ENCODE measurements at places on chromosomes 2 and 18. TPM values are rescaled to one million over a fixed set of nuclear protein-coding genes. Genes with fewer than 3 reads are reported as not detected.

ACTG2 gene
- not detected for total RNA-seq

DNA sequence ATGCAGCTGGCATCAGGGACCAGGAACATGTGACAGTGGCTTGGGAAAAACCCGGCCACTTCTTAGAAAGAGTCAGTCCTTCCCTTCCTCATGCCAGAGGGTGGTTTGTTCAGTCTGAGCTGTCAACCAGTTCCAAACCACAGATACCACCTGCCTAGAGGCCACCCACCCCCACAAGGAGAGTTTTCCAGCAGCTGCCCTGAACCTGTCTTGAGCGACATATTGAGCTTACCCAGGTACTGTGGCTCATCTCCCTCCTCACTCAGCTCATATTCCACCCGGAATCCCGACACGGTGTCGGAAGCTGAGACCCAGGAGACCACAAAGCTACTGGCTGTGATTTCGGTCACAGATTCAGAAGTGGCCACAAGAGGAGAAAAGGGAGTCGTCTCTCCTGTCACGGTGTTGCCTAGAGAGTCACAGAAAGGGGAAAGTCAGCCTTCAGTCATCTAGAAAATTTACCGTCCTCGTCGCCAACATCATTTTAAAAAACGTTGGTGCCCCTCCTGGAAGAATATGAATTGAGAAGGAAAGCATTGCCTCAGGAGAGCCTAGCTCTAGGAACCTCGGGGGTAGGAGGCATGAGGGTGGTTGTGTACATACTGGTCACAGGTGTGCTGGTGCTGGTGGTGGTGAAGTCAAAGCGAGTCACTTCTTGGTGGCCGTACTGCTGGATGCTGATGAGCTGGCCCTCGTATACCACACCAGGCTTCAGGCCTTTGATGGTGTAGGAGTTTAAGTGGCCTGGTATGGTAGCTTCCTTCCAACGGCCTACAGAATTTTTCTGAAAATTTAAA, 26.3 kb downstream of the FN1 start:
- no peak overlapping the region for H3K4me3 ChIP-seq
- no peaks in the 10 kb centered on the region for H3K36me3 ChIP-seq
- no peaks in the 10 kb centered on the region for H3K4me1 ChIP-seq
- DNase-seq: no peak
- no peak overlapping the region for H3K27ac ChIP-seq

- no peaks in the 10 kb centered on the region for H3K27me3 ChIP-seq
- H3K27ac ChIP-seq: no peak overlapping the region
- H3K36me3 ChIP-seq: peaks cover 12% of the 10 kb centered on the region
- H3K4me1 ChIP-seq: no peaks in the 10 kb centered on the region
- H3K4me3 ChIP-seq: no peak overlapping the region
Observed at GRCh38 chr2:178764097-178764496, 43.1 kb downstream of the TTN start.

- H3K4me3 ChIP-seq: no peak overlapping the region
- H3K36me3 ChIP-seq: no peaks in the 10 kb centered on the region
- no peak for DNase-seq
Observed at GRCh38 chr18:61973273-61974115, 80.7 kb upstream of the RNF152 start.

GRCh38 chr2:25251071-25251421, 82.7 kb upstream of the POMC start:
- peaks cover 13% of the 10 kb centered on the region for H3K4me1 ChIP-seq
- H3K36me3 ChIP-seq: peaks cover 37% of the 10 kb centered on the region
- peak overlapping the region; percentile 69 for H3K4me3 ChIP-seq
- DNase-seq: no peak

- H3K27me3 ChIP-seq: no peaks in the 10 kb centered on the region
- peak overlapping the region; percentile 59 for H3K27ac ChIP-seq
- H3K36me3 ChIP-seq: no peaks in the 10 kb centered on the region
- H3K4me1 ChIP-seq: no peaks in the 10 kb centered on the region
- DNase-seq: no peak
Observed at GRCh38 chr2:27920148-27920885, 29.8 kb downstream of the BABAM2 start.

DNA sequence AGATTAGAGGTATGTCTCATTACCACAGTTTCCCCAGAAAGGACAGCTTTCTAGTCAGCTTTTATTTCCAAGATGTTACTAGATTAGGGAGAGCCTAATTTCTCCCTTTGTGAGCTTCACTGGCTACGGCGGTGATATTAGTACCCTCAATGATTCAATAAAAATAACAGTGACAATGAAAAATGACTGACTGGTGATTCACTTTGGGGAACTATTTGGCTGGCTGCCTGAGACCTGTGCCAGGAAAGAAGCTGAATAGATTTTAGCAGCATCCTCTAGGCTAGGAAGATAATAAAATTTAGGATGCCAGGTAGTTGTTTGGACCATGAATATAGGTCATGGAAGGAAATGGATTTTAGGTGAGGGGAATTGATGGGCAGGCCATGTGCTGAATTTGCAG, 178.7 kb downstream of the FMNL2 start:
- no peaks in the 10 kb centered on the region for H3K36me3 ChIP-seq
- H3K27ac ChIP-seq: no peak overlapping the region
- H3K4me3 ChIP-seq: no peak overlapping the region
- DNase-seq: no peak
- no peaks in the 10 kb centered on the region for H3K4me1 ChIP-seq
- no peaks in the 10 kb centered on the region for H3K27me3 ChIP-seq

DNA sequence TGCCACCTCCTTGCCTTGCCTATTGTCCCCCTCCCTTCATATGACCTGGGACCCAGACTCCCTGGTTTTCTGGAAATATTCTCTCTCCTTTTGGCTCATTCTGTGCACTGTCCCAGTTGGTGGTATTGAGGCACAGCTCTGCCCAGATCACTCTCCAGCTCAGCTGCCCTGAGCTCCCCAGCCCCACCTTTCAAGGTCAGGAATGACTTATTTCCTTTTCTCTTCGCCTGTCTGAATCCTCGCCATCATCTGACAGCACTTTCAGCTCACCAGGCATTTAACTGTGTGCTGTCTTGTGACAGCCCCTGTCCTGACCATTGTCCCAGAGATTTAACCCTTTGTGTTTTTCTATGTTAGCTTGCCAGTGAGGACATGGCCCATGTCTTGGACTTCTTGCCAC, 133.0 kb downstream of the MSH2 start:
- no peaks in the 10 kb centered on the region for H3K4me1 ChIP-seq
- H3K27me3 ChIP-seq: peaks cover 16% of the 10 kb centered on the region
- no peak overlapping the region for H3K27ac ChIP-seq
- no peak overlapping the region for H3K4me3 ChIP-seq

DNA sequence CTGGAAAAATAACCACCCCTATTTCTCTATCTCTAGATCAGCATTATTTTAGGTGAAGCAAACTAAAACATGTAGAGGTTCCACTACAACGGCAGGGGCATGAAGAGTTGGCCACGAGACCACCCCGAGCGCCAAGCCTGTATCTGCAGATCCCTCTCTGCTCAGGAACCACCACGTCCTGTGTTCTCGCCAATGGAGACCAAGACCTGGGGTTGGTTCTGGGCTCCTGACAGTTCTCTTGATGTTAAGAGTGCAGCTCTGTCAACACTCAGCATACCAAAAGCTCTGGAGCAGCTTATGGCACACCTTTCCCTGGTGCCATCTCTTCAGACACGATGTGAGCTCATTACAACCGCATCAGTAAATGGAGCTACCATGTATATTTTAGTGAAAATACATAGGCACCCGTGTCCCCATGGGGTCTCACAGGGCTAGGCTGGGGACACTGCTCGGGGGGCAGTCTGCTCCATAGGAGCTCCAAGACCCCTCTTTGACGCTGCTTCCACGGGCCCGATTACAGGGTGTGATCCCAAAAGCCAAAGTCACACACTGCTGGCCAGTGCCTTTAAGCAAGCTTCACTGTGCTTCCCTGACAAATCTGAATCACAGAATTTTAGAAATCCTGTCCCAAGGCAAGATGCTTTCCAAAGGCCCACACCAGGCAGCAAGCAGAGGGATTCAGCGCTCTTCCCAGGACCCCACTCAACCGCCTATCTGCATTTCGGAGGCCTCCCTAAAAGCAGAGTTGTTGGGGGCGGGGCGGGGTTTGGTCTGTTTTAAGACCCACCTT, 72.2 kb downstream of the EMILIN2 start:
- H3K27me3 ChIP-seq: no peaks in the 10 kb centered on the region
- H3K36me3 ChIP-seq: peaks cover 33% of the 10 kb centered on the region
- no peak overlapping the region for H3K4me3 ChIP-seq
- DNase-seq: no peak
- peaks cover 6% of the 10 kb centered on the region for H3K4me1 ChIP-seq

DNA sequence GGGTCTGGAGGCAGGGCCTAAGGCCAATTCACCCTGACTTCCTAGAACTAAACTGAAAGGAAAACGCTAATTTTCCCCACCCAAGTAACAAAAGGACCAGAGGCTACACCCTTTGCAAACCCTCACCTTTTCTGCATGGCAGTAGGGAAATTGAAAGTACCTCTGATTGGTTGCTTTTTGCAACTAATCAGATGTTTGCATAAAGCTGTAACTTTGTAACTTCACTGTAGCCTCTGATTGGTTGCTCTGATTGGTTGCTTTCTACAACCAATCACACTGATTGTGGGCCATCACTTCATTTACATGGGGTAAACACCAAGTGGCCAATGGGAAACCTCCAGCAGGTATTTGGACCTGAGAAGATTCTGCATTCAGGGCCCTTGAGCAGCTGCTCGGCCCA, 20.8 kb downstream of the EIPR1 start:
- no peaks in the 10 kb centered on the region for H3K4me1 ChIP-seq
- DNase-seq: no peak
- H3K36me3 ChIP-seq: peaks cover 6% of the 10 kb centered on the region
- H3K27ac ChIP-seq: no peak overlapping the region
- H3K27me3 ChIP-seq: no peaks in the 10 kb centered on the region

GRCh38 chr2:28697602-28698149, 54.0 kb upstream of the PPP1CB start:
- no peaks in the 10 kb centered on the region for H3K36me3 ChIP-seq
- H3K27ac ChIP-seq: no peak overlapping the region
- H3K4me1 ChIP-seq: no peaks in the 10 kb centered on the region
- H3K4me3 ChIP-seq: no peak overlapping the region

DNA sequence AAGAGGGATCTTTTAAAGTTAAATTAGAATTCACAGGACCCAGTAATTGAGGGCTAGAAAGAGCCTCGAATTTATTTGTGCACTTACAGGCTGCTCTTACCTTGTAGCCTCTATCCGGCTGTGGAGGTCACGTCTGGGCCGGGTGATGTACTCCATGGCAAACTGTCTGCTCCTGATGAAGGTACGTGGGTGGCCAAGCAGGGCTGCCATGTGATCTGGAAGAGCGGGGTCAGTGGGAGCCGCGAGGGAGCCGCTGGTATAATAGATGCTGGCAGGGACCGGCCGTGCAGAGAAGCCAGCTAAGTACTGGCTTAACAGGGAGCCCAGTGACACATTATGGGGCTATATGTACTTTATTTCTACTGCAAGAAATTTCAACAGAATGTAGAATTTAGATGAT, 59.2 kb downstream of the ADI1 start:
- no peak overlapping the region for H3K4me3 ChIP-seq
- no peaks in the 10 kb centered on the region for H3K27me3 ChIP-seq
- H3K36me3 ChIP-seq: peaks cover 12% of the 10 kb centered on the region
- DNase-seq: no peak
- H3K4me1 ChIP-seq: peaks cover 8% of the 10 kb centered on the region

- H3K27ac ChIP-seq: no peak overlapping the region
- H3K4me3 ChIP-seq: no peak overlapping the region
- no peaks in the 10 kb centered on the region for H3K4me1 ChIP-seq
- no peaks in the 10 kb centered on the region for H3K27me3 ChIP-seq
Observed at GRCh38 chr2:187081461-187081860, 232.5 kb upstream of the ZSWIM2 start.
